ENCODE measurements at places on chromosomes 7 and 10.

DNA sequence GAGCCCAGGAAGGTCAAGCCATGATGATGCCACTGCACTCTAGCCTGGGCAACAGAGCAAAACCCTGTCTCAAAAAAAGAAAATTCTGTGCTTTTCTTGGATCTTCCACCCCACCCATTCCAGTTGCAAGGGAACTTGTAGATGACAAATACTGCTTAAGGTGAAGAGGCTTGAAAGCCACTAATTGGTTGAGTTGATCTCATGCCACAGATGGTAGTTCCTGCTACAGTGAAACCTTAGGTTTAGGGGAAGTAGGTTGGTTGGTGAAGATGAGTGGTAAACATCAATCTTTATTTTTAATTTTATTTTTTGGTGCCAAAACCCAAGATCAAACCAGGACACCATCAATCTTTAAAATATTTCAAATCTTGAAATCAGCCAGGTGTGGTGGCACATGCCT is 2.9 kb upstream of the GDI2 start:
- DNase-seq, result no peak

DNA sequence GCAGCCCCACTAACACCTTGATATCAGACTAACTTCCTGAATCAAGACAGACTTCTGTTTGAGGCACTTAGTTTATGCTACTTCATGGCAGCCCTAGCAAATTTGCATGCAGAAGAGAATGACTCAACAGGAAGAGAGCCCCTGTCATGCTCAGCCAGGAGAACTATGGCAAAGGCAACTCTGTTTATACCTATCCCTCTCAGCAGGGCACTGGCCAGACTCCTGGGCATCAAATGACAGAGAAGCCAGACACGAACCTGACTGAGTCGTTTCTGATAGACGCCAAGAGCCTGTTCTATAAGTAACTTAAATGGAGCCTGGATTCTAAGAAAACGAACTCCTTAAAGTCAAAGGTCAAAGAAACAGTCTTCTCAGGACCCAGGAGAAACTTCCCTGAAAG is 50.9 kb upstream of the UNC5B start:
- DNase-seq, result no peak

- peak; percentile 24 for DNase-seq
These were observed 45.8 kb upstream of the DNAH11 start for GRCh38 chr7:21497072-21497471.

GRCh38 chr7:32215697-32216096 is 145.5 kb upstream of the PDE1C start:
- DNase-seq, result no peak

DNA sequence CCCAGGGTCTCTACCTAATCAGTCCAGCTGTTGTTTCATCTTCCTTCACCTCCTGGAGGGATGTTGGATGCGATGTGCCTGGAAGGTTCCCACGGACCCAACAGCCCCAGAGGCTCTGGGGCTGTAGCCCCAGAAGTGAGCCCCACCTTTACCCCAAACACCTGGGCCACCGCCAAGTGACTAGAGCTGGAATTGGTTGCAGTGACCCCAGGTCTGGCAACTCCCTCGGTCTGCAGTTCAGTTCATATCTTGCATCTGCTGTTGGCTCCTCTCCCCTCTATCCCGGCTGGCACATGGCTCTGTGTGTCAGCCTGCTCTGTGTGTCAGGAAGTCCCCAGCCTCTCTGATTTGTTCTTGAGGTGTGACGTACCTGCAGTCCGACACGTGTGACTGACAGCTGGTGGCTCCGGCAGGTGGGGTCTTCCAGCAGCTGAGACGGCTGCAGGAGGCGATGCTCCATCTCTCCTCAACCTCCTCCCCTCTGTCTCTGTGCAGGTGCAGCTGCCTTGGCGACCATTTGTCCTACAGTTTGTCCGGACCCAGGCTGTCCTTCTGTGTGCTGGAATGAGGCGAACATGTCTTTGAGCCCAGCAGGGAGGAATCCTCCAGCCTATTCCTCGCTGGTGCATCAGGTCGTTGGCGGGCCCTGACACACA is 38.6 kb downstream of the ELFN1 start:
- DNase-seq, result no peak

DNA sequence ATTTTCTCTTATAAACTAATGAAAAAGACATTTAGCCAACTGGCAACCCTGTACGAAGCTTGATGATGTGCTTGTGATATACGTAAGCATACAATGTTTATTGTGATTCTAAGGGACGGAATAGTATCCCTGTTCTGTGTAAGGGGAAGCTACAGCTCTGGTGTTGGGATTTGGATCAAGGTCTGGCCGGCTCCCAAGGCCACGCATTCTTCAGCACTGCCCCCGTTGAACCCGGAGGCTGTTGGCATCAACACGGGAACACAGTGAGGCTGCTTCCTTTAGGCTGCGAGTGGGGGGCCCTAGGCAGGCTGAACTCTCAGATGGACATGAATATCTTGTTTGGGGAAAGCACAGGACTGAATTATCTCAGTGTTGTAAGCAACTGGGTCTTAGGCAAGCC is 180.6 kb downstream of the CAMK1D start:
- DNase-seq, result no peak

DNA sequence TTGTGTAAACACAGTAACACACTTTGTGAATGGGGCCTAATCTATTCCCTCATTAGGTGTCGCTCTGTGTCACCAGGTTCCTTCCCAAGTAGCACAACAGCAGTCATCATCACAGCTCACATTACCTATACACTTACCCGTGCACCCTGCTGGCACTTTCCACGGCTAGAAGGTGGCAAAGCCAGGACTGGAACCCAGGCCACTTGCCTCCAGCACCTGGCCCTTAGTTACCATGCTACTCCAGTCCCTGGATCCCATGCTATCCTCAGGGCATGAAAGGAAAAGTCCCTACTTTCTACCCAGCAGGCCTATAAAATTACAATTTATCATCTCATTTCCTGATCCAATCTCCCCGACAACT is 18.4 kb downstream of the SMURF1 start:
- no peak for DNase-seq

DNA sequence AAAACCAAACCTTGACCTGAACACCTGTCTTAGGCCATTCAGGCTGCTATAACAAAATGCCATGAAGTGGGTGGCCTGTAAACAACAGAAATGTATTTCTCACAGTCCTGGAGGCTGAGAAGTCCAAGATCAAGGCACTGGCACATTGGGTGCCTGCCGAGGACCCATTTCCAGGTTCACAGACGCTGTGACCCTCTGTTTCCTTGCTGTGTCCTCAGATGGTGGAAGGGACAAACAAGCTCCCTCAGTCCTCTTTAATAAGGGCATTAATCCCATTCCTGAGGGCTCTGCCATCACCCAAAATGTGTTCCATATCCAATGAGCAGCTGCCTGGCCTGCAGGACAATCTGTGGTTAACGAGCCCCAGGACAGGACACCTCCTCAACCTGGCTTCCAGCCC is 67.6 kb downstream of the ITGB1 start:
- no peak for DNase-seq

- no peak for DNase-seq
These were observed 54.0 kb downstream of the RAPGEF5 start for GRCh38 chr7:22302951-22303423.

DNA sequence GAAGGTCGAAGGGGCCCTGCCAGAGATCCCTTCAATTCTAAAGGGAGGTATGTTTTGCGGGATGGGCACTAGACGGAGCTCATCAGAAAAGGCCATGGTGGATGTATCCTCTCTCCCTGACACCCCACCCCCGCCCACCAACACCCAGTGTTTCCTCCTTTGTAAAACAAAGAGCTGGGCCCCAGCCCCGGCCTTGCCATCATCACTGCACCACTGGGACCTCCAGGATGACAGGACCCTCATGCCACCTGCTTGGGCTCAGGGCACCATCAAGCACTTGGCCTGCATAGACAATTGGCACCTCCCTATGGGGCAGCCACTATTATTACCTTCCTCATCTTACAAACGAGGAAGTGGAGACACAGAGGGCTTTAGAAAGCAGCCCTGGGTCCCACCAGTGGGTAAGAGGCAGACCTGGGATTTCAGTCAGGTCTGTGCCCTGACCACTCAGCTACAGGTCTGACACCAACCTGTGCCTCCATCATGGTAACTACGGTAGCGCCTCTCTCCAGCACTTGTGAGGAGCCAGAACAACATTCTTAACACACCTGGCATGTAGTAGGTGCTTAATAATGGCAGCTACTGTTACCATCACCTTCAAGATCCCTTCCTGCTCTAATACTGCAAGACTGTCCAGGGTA is 2.0 kb downstream of the CALML3 start:
- no peak for DNase-seq

GRCh38 chr7:124918662-124919061 is 11.0 kb downstream of the POT1 start:
- DNase-seq, result no peak

- no peak for DNase-seq
These were observed 132.8 kb downstream of the GLI3 start for GRCh38 chr7:42104231-42104630.

DNA sequence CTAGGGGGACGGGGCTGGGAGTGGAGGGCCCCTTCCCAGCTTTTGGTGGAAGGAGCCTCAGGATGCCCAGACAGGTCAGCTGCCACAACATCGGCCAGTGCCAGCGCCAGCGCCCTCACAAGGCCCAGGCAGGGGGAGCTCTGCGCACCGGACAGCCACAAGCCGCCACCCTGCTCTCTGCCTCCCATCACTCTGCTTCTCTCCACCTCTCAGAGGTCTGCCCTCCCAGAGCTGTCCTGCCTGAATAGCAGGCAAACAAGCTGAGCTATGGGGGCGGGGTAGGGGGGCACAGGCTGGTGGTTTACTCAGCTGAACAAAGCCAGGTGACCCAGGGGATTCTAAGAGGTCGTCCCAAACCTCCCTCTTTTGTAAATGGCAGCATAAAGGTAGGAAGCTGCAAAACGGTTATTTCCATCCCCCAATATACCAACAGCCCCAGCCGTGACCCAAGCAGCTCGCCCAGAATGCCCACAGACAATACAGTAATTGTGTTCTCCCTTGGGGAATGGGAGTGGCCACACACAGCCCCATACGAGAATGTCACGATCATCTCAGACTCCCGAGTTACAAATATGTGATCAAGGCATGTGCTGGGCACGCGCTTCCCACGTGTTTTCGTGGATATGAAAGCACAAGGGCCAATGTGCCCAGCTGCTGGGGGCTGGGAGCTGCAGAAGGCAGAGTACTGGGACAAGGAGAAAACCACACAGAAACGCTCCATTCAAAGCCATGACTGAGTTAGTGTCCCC is 19.7 kb downstream of the FAM53B start:
- no peak for DNase-seq

DNA sequence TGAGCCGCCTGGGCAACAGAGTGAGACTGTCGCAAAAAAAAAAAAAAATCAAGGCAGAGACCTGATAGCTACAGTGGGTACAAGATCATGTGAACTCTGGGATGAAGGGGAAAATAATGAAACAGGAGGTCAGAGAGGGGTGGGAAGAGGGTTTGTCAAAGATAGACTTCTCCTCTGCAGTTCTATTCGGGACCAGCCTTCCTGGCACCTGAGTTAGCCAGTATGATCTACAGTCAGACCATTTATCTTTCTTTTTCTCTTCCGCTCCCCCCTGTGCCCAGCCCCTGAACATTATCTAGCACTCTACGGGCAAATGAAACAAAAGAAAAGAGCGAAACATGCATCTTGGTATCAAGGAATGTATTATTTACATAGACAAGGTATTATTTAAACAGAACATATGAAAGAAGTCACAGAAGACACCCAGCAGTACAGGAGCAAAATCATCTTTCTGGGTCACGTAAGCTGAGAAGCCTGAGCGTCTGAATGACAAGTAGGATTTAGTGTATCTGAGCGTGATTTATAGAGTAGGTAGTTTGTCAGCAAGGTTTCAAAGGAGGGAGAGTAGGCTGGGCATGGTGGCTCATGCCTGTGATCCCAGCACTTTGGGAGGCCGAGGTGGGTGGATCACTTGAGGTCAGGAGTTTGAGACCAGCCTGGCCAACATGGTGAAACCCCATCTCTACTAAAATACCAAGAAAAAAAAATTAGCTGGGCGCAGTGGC is 109.0 kb downstream of the PRKCQ start:
- no peak for DNase-seq

Data from NCI-H226 (cell line).